ENCODE measurements at places on chromosomes 7 and 10. TPM values are rescaled to one million over a fixed set of nuclear protein-coding genes. Genes with fewer than 3 reads are reported as not detected.

The SH2D4B gene
- not detected for total RNA-seq

The HOXA6 gene
- total RNA-seq, result not detected

The EBLN1 gene
- not detected for total RNA-seq

The ABCB1 gene
- not detected for total RNA-seq

The SLC29A4 gene
- total RNA-seq, result 7.9 TPM

The CALD1 gene
- total RNA-seq, result 807 TPM

The NUTM2B gene
- 1.3 TPM for total RNA-seq

The SLC39A12 gene
- not detected for total RNA-seq

The OR2A12 gene
- total RNA-seq, result not detected

The TSPAN13 gene
- total RNA-seq, result 5.5 TPM

- no peak overlapping the region for H3K27ac ChIP-seq
- DNase-seq, result no peak
- H3K4me3 ChIP-seq, result no peak overlapping the region
- peaks cover 28% of the 10 kb centered on the region for H3K27me3 ChIP-seq
- H3K36me3 ChIP-seq, result no peaks in the 10 kb centered on the region
Observed at GRCh38 chr7:134630237-134630636, 16.4 kb upstream of the BPGM start.

- peak overlapping the region; percentile 19 for H3K4me3 ChIP-seq
- H3K36me3 ChIP-seq, result peaks cover 18% of the 10 kb centered on the region
- no peaks in the 10 kb centered on the region for H3K27me3 ChIP-seq
- H3K27ac ChIP-seq, result peak overlapping the region; percentile 85
- H3K4me1 ChIP-seq, result peaks cover 86% of the 10 kb centered on the region
Observed at GRCh38 chr7:134875867-134876266, 96.4 kb downstream of the CALD1 start.

DNA sequence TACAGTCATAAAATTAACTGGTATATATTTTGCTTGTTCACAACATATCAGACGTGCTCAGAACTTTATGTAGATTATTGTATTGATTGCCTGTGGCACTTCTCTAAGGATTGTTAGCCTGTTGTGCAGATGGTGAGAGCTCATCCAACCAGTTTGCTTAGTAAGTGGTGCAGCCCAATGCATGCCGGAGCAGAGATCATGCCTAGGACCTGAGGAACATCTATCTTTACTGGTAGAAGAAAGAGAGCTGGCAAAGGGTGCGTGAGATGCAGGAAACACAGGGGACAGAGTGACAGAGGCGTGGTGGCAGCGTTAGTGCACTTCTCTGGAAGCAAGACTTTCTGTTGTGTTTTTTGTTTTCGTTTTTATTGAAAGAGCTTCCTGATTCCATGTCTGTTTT is 35.9 kb downstream of the CCM2 start:
- DNase-seq, result no peak
- peaks cover 13% of the 10 kb centered on the region for H3K36me3 ChIP-seq
- H3K27me3 ChIP-seq, result no peaks in the 10 kb centered on the region
- no peak overlapping the region for H3K4me3 ChIP-seq
- H3K4me1 ChIP-seq, result peaks cover 10% of the 10 kb centered on the region
- H3K27ac ChIP-seq, result no peak overlapping the region

- no peak overlapping the region for H3K27ac ChIP-seq
- no peaks in the 10 kb centered on the region for H3K27me3 ChIP-seq
- no peak for DNase-seq
- no peak overlapping the region for H3K4me3 ChIP-seq
Observed at GRCh38 chr7:137402536-137403352, 59.2 kb upstream of the PTN start.

GRCh38 chr10:16674147-16674703 is 143.0 kb downstream of the RSU1 start:
- peaks cover 7% of the 10 kb centered on the region for H3K4me1 ChIP-seq
- H3K27ac ChIP-seq, result no peak overlapping the region
- peaks cover 16% of the 10 kb centered on the region for H3K36me3 ChIP-seq
- DNase-seq, result no peak
- H3K4me3 ChIP-seq, result no peak overlapping the region
- no peaks in the 10 kb centered on the region for H3K27me3 ChIP-seq

GRCh38 chr10:102660888-102661657 is 16.8 kb downstream of the TRIM8 start:
- H3K4me1 ChIP-seq, result peaks cover 17% of the 10 kb centered on the region
- H3K36me3 ChIP-seq, result peaks cover 9% of the 10 kb centered on the region
- H3K4me3 ChIP-seq, result no peak overlapping the region
- H3K27me3 ChIP-seq, result no peaks in the 10 kb centered on the region
- DNase-seq, result no peak

- peak; percentile 54 for DNase-seq
- no peak overlapping the region for H3K27ac ChIP-seq
- peaks cover 30% of the 10 kb centered on the region for H3K27me3 ChIP-seq
- no peaks in the 10 kb centered on the region for H3K36me3 ChIP-seq
- H3K4me3 ChIP-seq, result no peak overlapping the region
Observed at GRCh38 chr10:78335691-78336401, 302.2 kb downstream of the RPS24 start.

DNA sequence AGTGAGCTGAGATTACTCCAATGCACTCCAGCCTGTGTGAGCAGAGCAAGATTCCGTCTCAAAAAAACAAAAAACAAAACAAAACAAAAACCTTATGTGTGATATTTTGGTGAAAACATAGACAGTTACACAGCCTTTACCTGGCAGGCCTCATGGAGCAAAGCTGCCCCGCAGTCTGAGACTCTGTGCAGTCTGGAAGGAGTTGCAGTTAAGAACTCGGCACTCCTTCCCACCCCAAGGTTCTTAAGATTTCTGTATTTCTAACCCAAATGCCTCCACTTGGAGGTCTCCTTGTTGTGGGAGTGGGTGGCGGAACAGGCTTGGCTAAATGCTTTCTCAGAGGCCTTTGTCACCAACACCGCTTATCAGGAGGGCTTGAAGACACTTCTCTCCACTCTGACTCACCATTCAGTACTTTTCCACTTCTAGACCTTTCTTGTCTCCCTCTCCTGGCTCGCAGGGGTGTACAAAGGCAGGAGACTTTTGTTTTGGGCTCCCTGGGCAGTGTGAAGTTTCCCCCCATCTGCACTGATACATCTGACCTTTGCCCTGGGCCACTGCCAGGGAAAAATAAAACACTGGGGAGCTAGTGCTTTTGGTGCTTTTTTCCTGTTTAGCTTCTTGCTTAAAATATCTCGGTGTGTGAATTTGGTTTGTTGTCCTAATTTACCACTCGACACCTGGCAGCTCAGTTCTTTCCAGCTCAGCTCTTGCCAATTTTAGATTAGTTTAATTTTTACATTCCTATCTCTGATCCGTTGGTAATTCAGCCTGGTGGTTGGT is 51.3 kb upstream of the MAGI2 start:
- DNase-seq, result no peak
- peaks cover 19% of the 10 kb centered on the region for H3K4me1 ChIP-seq
- H3K4me3 ChIP-seq, result no peak overlapping the region
- no peaks in the 10 kb centered on the region for H3K36me3 ChIP-seq
- H3K27ac ChIP-seq, result no peak overlapping the region

- no peak for DNase-seq
- peaks cover 12% of the 10 kb centered on the region for H3K4me1 ChIP-seq
- H3K27ac ChIP-seq, result no peak overlapping the region
- peaks cover 10% of the 10 kb centered on the region for H3K27me3 ChIP-seq
Observed at GRCh38 chr10:25049966-25050365, 33.6 kb downstream of the THNSL1 start.

- no peak overlapping the region for H3K4me3 ChIP-seq
- H3K4me1 ChIP-seq, result no peaks in the 10 kb centered on the region
- no peaks in the 10 kb centered on the region for H3K36me3 ChIP-seq
- DNase-seq, result no peak
Observed at GRCh38 chr7:4200546-4201094, 481.5 kb upstream of the FOXK1 start.

DNA sequence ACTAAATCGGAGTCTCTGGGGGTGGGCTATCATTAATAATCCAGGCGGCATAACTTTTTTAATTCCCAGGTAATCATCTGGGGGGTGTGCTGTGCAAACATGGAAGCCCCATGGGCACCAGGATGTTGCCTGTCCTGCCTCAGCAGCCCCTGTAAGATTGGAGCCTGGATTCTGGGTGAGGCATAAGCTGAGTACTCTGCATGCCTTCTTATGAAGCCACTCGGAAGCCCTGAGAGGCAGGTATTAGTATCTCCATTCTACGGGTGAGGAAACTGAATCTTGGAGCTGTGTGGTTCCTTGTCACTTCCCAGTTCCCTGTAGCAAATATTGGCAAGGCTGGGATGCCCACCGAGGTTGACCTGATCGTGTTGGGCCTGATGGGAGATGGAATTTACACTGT is 7.4 kb upstream of the OPN4 start:
- peaks cover 49% of the 10 kb centered on the region for H3K4me1 ChIP-seq
- H3K4me3 ChIP-seq, result no peak overlapping the region
- no peaks in the 10 kb centered on the region for H3K36me3 ChIP-seq

DNA sequence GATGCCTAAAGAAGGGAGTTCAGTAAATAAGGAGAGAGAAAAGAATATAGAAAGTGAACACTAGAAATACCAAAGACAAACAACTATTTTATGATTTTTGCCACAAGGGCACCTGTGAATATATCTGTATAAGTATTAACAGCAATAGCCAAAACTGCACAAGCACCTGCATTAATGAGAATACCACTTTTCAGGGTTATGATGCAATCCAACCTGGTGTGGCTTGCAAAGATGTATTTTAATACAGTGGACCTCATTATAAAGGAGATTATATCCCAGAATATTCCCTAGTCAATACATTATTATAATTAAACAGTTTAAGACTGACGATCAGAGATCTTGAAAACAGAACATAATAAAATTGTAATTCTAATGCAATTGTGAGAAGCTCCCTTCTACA is 4.0 kb downstream of the BRAF start:
- H3K4me1 ChIP-seq, result peaks cover 12% of the 10 kb centered on the region
- H3K4me3 ChIP-seq, result no peak overlapping the region
- no peaks in the 10 kb centered on the region for H3K27me3 ChIP-seq
- DNase-seq, result no peak

GRCh38 chr10:63267414-63268148 is 134.5 kb downstream of the NRBF2 start:
- H3K27ac ChIP-seq, result peak overlapping the region; percentile 98
- H3K27me3 ChIP-seq, result no peaks in the 10 kb centered on the region
- peaks cover 21% of the 10 kb centered on the region for H3K4me1 ChIP-seq
- H3K36me3 ChIP-seq, result peaks cover 10% of the 10 kb centered on the region

DNA sequence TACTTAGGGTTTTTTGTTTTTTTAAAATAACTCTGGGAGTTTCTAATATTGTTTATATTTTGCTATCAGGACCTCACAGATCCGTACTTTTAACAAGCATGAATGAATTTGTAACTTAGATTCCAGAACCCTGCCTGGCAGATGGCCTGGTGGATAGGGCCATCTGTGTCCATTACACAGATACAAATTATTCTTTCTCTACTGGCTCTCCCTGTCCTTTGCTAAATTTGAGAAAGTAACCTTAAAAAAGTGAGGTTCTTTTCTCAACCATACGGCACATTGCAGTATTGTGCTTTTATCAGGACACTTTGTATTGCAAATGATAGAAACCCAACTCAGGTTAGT is 26.6 kb downstream of the LCOR start:
- H3K27me3 ChIP-seq, result no peaks in the 10 kb centered on the region
- H3K4me3 ChIP-seq, result no peak overlapping the region
- H3K36me3 ChIP-seq, result peaks cover 6% of the 10 kb centered on the region
- H3K4me1 ChIP-seq, result peaks cover 21% of the 10 kb centered on the region
- no peak for DNase-seq

DNA sequence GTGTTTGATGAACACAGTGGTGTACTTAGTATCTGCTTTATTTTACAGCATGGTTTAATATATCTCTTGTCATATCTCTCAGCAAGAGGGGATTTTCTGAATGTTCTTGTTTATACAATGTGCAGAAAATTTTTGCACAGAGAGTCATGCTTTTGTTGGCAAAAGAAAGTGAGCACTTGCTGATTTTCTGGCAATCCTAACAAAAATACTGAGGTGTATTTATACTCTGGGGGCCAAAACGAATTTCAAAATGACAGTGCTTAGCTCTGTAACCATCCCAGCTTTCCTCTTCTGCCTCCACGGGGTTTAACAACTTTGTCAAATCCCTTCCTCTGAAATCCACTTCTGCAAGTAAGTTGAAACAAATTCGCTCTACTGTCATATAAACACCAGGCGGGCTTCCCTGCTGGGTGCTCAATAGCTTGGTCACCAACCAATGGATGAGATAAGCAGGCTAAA is 169.2 kb downstream of the NOC3L start:
- peaks cover 2% of the 10 kb centered on the region for H3K36me3 ChIP-seq
- H3K27ac ChIP-seq, result peak overlapping the region; percentile 80
- peaks cover 40% of the 10 kb centered on the region for H3K4me1 ChIP-seq
- no peak for DNase-seq

- H3K27me3 ChIP-seq, result no peaks in the 10 kb centered on the region
- DNase-seq, result no peak
- H3K36me3 ChIP-seq, result peaks cover 22% of the 10 kb centered on the region
- H3K27ac ChIP-seq, result peak overlapping the region; percentile 70
- peaks cover 83% of the 10 kb centered on the region for H3K4me1 ChIP-seq
- H3K4me3 ChIP-seq, result no peak overlapping the region
Observed at GRCh38 chr10:3074145-3074665, 6.9 kb downstream of the PFKP start.

DNA sequence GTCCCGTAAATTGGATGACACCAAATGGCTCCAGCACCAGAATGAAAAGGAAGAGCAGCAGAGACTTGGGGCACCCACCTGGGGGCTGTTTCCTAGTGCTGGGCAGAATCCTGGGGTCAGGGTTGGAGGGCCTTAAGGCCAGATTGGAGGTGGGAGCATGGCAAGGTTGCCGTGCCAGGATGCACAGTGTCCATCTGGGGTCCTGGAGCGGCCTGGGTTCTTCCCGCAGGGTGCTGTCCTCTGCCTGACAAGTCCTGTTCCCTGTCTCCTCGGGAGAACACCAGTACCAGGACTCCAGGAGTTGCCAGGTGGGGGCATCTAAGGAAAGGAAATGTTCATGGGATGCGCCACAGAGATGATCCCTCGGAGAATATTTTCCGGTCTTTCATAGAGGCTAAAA is 42.8 kb downstream of the MGMT start:
- no peak overlapping the region for H3K4me3 ChIP-seq
- no peaks in the 10 kb centered on the region for H3K4me1 ChIP-seq
- peak; percentile 64 for DNase-seq
- no peak overlapping the region for H3K27ac ChIP-seq
- H3K36me3 ChIP-seq, result no peaks in the 10 kb centered on the region

GRCh38 chr7:24763303-24763901 is 6.1 kb upstream of the GSDME start:
- no peaks in the 10 kb centered on the region for H3K36me3 ChIP-seq
- DNase-seq, result no peak
- peaks cover 43% of the 10 kb centered on the region for H3K27me3 ChIP-seq
- H3K4me3 ChIP-seq, result no peak overlapping the region
- H3K4me1 ChIP-seq, result peaks cover 1% of the 10 kb centered on the region
